Anterior cingulate cortex (tissue), 58 donors: ENCODE measurements at places on chromosomes 1 and 21.
A peak's percentile ranks its signal among the peaks of the same experiment; 100 is the strongest.

DNA sequence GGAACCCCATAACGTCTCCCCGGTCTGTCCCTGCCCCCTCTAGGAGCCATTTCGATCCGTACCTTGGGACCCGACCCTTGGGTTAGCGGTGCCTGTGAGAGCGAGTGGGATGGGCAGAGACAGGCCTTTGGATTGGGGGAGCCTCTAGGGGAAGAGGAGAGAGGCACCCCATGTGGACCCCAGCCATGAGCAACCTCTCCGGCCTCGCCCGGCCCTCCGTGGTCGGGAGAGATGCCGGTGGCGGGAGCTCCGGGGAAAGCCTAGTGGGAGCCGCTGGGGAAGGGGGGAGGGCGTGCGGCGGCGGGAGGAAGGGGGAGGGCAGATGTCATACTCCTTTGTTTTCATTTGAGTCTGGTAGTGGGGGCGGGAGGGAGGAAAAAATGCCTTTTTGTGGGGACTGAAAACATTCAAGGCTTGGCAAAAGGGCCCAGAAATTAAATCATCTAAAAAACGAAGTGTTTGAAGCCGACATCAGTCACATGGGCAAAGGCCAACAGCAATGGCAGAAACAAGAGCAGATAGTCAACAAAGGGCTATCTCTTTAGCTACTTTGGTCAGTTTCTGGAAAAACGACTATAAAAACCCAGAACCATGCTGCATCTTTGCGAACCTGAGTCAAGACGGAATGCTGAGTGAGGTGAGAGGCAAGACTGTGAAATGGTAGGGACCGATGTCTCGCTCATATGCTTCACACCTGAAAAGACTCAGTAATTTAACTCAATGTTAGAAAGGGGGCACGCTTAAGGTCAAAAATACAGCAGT is 758 bp downstream of the PTBP2 start:
- DNase-seq, result peak; percentile 62

GRCh38 chr1:97304366-97304765 is 582.8 kb downstream of the PTBP2 start:
- no peak for DNase-seq

DNA sequence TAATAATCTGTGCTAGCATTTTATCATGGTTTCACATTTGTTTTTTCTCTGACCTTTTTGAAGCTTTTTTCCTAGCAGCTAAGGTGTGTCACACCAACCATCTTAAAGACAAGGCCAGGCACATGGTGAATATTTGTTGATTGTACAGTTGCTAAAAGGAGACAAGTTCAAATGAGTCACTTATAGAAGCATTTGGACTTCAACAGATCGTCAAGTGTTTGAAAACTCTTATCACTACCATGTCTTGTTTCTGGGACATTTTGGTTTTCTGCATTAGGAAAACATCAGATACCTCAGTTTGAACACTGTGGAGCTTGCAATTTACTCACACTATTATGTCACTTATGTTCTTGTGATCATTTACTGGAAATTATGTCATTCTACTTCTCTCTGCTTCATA is 407.3 kb downstream of the USP25 start:
- no peak for DNase-seq

DNA sequence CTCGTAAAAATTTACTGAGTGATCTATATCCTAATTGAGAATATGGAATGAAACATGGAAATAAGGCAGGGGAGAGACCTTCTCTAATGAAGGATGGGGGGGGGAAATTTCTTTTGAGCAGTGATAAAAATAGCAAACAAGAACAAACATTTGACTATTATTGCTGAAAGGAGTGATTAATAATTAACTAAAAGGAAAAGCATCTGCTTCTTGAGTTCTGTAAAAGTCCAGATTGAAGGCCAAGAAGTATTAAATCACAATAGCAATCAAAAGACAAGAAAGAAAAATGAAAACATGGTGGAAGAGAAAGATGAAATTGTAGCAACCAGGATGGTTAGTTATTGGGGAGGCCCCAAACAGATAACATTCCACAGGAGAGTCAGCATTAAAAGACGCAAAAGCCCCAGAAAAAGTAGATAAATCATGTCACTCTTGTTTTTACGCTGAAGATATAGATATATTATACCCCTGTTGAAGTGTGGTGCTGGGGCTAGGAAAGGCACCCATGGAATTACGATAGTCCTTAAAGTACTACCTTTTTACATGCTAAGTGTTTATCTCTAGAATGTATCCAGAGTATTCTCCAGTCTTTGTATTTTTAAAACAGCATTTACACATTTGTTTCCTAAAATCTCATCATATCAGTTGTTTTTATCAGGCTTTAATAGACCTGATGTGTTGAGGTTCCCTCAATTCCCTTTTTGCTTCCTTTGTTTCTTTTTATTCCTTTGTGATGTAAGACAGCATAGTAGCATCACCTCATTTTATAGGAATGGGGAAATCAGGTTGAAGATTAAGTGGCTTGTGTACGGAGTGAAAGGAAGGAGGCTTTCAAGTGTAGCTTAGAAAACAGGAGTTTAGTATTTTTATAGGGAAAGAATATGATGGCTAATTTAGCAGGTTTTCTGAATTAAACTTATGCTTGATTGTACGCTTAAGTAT is 28.9 kb downstream of the DISP1 start:
- DNase-seq, result no peak

GRCh38 chr21:36705679-36706481 is 7.0 kb downstream of the SIM2 start:
- DNase-seq, result no peak

GRCh38 chr1:98402860-98403259 is 258.7 kb upstream of the SNX7 start:
- no peak for DNase-seq

DNA sequence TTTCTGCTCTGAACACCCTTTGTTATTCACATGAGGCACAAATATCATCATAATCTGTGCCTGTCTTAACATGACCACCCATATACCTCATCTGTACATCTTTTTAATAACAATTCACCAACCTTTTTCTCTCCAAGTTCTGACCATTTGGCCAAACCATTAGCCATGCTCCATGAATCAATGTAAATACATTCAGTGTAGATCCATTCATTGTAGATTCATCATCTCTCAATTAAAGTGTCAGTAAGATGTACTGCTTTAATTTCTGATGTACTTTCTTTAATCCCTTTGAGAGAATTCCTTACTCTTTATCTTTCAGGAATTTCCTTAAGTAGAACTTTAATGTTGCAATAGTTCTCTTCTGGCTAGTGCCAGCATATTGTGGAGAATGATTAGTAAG is 126.2 kb upstream of the LRRC7 start:
- DNase-seq, result no peak

- no peak for DNase-seq
These were observed 567.2 kb downstream of the PTPRU start for GRCh38 chr1:29803486-29803885.

DNA sequence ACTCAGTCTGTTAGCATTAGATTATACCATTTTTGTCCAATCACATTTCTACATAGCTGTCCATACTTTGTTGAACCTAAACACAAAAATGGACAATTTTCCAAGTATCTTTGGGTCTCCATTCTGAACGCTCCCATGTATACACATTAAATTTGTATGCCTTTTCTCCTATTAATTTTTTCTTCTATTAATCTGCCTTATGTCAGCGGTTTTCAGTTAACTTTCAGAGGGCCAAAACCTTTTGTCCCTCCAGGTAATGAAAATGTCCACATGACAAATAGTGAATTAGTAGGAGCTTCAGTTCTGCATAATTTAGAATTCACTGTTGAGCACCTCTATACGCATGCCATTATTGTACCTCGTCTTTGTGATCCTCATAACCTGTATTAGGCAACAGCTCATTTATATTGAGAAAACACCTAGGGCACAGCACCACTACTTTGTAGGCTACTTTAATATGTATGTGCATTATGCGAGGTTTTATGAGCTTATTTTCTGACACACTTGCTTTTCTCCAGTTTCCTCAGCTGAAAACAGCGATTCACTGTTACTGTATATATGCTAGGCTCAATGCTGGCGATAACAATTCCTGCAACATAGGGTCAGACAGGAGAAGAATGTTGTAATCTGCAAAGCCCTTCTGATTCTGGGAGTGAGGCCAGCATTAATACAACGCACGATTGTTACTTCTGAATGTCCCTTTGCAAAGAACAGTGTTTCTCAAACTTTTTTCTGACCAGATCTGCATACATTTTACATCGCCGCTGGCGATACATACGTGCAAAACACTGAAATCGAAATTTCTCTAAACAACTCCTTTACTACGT is 1.1 kb upstream of the ABCD3 start:
- peak; percentile 80 for DNase-seq

DNA sequence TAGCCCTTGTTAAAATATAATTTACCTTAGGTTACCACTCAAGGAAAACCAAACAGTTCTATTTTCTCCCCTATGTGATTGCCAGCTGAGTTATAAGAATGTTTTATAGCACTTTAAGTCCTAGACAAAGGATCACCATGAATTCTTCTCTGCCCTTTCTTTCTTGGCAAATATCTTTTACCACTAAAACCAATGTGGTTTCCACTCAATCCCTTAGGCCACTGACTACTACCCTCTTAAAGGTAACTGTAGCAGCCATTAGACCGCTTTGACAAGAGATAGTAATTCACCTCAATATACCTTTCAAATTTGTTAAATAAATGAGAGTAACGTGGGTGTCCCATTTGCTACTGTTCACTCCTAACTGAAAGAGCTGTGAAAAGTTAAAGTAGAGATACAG is 307.9 kb upstream of the PRMT6 start:
- no peak for DNase-seq

DNA sequence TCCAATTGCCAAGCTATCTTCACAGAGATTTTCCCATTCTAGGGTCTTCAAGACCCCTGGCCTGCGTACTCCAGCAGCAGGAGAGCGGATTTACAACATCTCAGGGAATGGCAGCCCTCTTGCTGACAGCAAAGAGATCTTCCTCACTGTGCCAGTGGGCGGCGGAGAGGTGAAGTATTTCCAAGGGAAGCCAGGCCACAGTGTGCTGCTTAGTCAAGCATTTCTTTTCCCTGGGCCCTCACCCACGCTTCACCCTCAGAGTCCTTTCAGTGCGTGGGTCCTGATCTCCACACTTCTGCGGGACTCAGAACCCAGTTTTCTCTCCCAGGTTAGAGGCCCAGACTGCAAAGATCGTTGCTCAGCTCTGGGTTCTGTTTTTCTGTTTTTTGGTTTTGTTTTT is 13.1 kb downstream of the CDCA8 start:
- no peak for DNase-seq

DNA sequence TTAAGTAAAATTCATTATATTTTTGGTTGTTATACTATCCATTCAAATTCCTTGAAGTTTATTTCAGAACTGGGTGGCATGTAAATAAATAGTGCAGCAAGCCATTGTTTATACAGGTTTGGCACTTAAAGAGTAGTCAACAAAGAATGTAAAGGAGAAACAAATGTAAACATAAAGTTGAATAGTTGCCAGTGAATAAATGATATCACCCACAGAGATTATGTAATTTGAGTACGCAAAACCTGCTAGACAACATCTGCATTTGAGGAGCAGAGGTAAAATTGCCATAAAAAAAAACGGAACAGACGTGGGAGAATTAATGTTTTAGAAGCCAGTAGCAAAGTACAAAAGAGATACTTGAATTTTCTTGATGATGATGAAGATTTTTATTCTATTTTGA is 111.6 kb downstream of the ADGRL2 start:
- no peak for DNase-seq

DNA sequence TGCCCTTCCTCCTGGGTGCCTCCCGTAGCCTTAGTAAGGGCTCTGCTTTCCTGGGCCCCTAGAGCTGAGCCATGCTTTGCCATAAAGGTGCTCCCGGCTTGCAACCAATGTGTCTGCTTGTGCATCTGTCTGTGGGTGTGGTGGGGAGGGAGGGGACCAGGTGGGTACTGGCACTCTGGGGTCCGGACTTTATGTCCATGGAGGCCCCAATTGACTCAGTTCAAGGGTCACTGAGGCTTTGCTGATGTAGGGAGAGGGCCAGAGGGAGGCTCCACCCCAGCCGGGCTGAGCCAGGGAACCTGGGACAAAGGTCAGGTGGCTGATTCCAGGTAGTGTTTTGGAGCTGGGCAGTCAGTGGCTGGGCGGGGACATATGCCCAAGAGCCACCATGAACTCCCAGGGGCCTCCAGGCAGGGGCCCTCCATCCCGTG is 15.0 kb downstream of the TNFRSF25 start:
- DNase-seq, result no peak

DNA sequence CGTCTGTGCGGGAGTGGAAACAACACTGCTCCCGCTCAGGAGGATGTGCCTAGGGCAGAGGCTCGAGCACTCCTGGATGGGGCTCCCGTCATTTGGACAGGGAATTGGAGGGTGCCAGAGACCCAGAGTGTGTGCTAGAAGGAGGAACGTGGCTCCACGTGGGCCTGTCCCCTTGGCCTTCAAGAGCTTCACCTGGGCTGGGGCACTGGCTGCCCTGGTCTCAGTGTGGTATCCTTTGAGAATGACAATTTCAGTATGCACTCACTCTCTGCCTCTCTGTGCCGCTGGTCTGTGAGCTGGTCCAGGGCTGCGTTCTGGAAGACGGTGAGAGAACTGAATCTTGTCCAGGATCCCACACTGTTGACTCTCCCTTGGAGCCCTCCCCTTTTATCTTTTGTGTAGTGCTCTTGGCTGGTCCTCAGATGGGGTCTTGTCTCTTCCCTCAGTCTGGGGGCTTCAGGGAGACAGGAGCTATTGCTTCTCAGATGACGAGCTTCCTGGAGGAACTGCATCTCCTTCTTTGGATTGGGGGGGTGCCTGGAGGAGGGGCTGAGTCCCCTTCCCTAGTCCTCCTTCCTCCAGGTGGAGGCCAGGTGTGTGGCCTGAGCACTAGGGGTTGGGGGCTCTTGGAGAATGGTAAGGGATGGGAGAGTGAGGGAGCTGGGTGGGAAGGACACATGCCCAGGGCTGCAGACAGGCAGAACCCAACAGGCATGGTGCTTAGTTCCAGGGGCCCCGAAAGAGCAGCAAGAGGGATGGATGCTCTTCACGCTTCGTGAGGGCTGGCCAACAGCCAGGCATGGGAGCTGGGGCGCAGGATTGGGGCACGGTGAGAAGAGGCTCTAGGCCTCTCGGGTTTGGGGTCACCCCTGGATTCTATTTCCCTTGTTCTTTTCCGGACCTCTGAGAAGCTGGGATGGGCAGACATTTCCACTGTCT is 14.8 kb upstream of the ETV3L start:
- no peak for DNase-seq

DNA sequence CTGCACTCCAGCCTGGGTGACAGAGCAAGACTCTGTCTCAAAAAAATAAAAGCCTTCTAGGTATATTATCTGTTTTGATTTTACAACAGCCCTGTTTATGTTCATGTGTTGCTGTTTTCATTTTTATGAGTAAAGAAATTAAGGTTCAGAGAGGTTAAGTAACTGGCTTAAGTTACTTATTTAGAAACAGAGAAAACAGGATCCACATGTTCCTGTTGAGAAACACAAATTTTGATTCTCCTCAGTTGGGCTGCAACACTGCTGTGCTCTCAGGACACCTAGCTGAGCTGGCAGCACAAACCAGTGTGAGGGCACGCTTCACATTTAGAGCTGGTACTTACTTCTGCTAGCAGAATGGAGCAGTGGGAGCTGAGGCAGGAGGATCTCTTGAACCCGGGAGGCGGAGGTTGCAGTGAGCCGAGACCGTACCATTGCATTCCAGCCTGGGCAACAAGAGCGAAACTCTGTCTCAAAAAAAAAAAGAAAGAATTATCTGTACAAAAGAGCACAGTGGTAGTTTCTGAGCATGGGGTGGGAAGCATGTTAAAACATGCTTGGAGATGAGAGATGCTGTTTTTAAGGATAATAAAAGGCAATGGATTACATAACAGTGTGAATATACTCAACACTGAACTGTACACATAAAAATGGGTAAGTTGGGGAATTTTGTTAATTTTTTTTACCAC is 2.4 kb downstream of the SPRTN start:
- DNase-seq, result no peak

- peak; percentile 46 for DNase-seq
These were observed 144.9 kb upstream of the HOOK1 start for GRCh38 chr1:59669752-59670312.

- no peak for DNase-seq
These were observed 8.8 kb upstream of the CAPN8 start for GRCh38 chr1:223674119-223674890.
